ENCODE measurements at places on chromosomes 6 and 20. TPM values are rescaled to one million over a fixed set of nuclear protein-coding genes. Genes with fewer than 3 reads are reported as not detected.
A peak's percentile ranks its signal among the peaks of the same experiment; 100 is the strongest.

DNA sequence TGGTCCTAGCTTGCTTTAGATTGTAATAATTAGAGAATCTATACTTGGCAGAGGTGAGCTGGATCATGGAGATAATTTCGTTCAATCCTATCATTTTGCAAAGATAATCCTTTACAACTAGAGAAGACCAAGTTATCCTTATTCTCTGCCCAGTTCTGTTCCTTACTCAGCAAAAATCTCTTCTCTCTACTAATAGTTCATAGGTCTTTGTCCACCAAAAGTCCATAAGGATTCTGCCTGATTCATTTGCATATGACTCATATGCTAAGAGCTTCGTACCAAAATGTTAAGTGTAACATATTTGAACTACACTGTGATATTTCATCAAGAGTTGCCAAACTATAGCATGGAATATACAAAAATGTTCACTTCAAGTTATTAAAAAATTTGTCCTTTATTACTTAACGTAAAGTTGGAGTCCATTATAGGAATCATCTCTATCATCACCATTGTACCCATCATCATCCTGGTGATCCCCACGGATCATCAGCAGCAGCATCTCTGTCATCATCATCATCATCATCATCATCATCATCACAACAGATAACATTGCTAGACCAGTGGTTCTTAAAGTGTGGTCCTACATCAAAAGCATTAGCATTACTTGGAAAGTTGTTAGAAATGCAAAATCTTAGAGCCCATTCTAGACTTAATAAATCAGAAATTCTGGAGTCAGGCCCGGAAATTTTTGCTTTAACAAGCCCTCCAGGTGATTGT, 463.0 kb downstream of the DHX35 start:
- DNase-seq = no peak

DNA sequence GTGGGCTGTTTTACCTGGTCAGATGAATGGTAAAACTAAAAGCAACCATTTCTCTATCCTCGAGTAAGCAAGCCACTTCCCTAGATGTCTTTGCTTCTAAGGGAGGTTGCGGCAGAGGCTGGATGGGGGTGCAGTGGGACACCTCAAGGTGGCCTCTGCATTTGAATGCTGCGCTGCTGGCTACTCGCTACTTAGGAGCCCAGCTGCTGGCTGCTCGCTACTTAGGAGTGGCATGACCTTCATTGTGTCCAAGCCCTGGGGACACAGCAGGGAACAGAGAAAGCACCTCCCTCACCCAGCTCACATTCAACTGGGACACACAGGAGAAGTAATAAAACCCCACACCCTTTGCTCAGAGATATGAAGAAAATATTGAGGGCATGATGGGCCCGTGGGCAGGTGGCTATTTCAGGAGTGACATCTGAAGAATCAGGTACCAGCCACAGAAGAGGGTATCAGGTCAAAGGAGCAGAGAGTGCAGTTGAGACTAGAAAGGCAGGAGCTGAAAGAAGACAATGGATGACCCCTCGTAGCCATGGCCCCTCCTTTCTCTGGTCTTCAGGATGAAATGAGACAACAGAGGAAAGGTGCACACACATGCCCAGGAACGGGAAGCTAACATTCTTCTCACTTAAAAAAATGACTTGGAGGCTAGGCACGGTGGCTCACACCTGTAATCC, 149.4 kb downstream of the ZMYND8 start:
- DNase-seq = no peak

DNA sequence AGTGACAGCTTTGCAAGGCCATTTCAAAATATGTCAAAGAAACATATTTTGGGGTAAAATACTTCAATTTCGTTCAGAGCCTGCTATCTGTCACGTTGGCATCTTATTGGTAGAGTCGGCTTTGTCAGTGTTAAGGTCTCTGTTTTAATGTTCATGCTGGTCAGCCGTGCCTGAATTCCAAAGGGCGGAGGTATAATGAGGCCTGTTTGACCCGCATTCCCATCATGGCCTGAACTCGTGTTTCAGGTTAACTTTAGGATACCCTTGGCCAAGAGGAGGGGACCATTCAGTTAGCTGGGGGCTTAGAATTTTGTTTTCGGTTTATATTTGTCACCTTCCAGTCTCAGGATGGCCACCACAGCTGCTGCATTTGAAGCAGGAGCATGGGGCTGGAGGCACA, 236.4 kb downstream of the NFATC2 start:
- no peak for DNase-seq

GRCh38 chr20:45322952-45323383, 14.9 kb upstream of the MATN4 start:
- DNase-seq = peak; percentile 31

DNA sequence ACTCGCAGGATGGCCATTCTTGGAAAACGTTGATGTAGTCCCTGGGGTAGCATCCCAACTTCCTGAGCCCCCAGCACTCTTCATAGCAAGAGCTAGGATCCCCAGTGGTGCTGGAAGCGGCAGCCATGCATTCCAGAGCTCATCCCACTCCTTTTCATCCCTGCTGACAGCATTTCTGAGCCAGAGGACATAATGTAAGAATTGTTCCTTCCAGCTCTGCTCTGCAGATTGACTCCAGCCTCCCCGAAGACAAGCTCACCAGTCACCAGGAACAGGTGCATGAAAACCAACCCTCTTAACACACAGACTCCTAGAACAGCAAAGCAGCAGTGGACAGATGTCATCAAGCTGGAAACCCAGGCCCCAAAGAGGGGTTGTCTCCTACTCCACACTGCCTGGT, 3.8 kb downstream of the SLC13A3 start:
- no peak for DNase-seq

GRCh38 chr6:73612611-73613010, 41.2 kb downstream of the SLC17A5 start:
- no peak for DNase-seq

GRCh38 chr6:125104425-125104824, 49.1 kb upstream of the TPD52L1 start:
- no peak for DNase-seq

DNA sequence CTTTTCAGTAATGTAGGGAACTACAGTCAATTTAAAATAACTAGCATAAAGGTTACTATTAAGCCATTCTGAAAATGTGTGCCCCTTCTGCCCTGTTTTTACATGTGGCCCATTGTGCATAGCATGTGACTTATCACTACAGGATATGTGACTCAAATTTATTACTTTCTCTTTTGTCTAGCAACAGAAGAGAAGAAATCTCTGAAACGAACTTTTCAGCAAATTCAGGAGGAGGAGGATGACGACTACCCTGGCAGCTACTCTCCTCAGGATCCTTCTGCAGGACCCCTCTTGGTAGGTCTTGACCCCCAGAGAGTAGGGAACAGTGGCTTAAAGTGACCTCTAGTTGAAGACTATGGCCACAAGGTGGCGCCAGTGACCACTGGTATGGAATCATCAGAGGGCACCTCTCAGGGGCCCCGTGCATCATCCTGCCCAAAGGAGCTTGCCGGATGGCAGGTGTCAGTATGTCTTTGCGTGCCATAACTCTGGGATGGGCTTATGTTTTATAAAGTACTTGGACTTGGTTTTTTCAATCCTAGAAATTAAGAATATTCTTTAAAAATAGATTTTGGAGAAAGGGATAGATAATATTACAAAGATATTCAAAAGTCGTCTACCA, 23.9 kb downstream of the RPRD1B start:
- peak; percentile 58 for DNase-seq

DNA sequence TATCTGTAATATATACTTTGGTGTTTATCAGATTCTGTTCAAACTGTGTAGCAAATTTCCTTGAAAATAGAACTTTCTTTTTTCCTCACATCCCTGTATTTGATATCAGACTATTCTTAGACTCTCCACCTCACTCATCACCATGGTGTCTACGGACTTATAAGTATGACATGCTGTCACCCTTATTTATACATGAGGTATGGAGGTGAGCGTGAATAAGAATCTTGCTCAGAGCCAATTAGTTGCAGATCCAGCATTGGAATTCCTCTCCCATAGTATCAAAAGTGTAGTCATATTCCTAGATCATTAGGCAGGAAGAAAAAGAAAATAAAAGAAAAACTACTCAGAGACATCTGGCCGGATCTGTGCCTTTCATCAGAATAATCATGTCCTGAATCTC, 43.0 kb downstream of the TPD52L1 start:
- DNase-seq = no peak

DNA sequence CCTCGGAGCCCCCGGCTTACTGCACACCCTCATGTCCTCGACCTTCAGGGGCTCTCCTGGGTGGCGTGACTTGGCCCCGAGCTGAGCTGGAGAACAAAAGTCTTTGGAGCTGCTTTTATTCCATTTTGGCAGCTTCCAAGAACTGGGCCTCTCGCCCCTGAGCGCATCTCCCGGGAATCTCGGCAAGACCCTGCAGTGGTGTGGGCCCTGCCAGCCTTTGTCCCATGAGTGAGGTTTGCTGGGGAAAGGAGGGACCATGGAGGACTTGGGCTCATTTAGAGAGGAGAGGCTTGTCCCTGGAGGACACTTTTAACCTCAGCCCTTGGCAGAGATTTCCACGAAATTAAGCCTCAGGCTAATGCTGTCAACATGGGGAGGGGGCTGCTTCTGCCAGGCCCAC, 62.3 kb upstream of the SLCO4A1 start:
- no peak for DNase-seq

GRCh38 chr20:53891306-53891894, 179.0 kb downstream of the BCAS1 start:
- no peak for DNase-seq

- DNase-seq = no peak
Observed at GRCh38 chr20:39554341-39554740, 592.2 kb downstream of the DHX35 start.

GRCh38 chr6:6466967-6467761, 121.4 kb upstream of the LY86 start:
- no peak for DNase-seq

GRCh38 chr6:45789238-45789637, 226.4 kb downstream of the CLIC5 start:
- no peak for DNase-seq

DNA sequence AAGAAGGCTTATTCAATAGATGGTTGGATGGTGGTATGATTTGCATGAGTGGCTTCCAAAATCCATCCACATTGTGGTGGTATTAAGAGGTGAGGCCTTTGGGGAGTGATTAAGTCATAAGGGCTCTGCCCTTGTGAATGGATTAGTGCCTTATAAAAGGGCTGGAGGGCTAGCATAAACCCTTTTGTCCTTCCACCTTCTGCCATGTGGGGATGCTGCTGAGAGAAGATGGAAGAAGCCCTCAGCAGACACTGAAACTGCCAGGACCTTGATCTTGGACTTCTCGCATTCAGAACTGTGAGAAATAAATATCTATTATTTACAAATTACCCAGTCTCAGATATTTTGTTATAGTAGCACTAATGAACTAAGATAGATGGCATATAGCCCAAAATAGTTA, 27.8 kb upstream of the SRPK1 start:
- DNase-seq = peak; percentile 40

DNA sequence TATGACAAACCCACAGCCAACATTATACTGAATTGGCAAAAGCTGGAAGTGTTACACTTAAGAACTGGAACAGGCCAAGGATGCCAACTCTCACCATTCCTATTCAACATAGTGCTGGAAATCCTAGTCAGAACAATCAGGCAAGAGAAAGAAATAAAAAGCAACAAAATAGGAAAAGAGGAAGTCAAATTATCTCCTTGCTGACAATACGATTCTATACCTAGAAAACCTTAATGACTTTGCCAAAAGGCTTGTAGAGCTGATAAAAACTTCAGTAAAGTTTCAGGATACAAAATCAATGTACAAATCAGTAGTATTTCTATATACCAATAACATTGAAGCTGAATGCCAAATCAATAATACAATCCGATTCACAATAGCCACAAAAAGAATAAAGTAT, 32.4 kb downstream of the OR5V1 start:
- DNase-seq = no peak

GRCh38 chr20:2900845-2901592, 27.7 kb downstream of the PTPRA start:
- DNase-seq = no peak

DNA sequence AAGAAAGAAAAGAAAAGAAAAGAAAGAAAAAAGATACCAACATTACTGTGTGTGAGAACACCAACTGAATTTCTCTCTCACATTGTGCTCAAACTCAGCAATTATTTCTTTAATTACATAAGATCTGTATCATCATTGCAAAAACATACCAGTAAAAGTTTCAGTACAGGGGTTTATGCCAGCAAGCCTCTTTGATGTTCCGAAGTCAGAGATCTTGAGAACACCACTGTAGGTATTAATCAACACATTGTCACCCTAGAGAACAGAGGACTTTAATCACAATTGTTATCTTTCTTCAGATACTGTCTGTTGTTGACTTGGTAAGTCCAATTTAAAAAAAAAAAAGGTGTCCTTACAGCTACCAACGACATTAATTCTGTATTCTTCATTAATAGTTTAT, 60.9 kb upstream of the MAP7 start:
- DNase-seq = peak; percentile 29

Gene SLX4IP
- 11.1 TPM for total RNA-seq

Gene PTK6
- total RNA-seq = 6.7 TPM

Gene SPTLC3
- total RNA-seq = not detected

Gene GNMT
- total RNA-seq = 0.57 TPM

Gene MUC22
- not detected for total RNA-seq

Gene DDAH2
- total RNA-seq = 43.4 TPM

Gene HLA-DRB5
- total RNA-seq = not detected

Gene OVOL2
- 0.86 TPM for total RNA-seq

Gene OOEP
- total RNA-seq = not detected

Gene IL17F
- total RNA-seq = not detected

Gene DACT2
- not detected for total RNA-seq
